Left cardiac atrium (tissue), 4 donors: ENCODE measurements at places on chromosomes 11 and 22.

GRCh38 chr11:33194455-33194854 lies 33.2 kb upstream of the CSTF3 start:
- no peak for DNase-seq

DNA sequence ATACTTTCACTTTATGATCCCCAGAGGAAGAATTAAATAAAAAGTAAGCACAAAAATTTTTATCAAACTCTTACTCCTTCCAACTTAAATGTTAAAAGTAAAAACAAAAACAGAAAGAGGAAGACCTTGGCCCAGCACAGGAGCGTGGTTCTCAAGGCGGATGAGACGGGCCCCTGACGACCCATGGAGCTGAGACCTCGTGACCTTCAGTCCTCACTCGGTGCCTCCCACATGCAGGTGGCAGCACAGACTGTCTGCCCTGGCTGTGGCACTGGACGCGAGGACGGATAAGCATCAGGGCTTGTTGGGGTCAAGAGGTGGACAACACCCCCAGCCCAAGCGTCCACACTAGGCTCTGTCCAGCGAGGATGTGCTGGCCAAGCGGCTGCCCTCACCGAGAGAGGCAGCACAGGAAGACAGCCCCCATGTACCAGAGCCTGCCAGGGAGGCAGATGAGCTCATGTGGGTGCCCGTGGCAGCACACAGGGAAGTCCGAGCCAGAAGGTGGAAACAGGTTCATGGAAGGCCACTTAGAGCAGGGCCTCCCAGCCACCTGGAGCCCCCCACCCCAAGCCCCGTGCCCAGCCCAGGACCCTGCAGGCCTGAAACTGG lies 1389.8 kb downstream of the TBC1D22A start:
- DNase-seq: no peak

DNA sequence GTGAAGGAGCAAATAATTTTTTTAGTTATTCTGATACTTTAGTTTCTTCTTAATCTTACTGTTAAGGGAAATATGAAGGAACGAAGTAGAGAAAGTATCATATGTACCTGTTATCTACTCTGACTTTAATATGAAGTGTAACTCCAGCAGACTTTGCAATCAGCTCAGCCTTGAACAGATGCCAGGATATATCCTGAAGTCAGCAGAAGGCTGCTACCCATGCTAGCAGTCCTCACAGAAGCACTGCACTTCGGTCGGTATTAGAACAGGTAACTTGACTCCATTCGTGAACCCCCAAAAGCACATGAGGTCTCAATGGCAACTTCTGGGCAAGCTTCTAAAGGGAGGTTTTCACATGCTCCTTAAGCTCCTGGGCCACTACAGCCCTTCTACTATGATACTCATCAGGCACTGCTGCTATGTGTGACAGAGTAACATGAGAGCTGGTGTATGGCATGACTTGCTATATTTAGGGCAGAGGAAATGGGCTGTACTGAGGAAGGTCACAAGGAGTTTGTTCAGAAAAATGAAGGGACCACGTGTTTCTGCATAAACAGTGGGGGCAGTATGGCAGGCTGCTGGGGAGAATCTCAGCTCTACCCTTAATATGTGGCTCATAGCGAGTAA lies 344.1 kb downstream of the SOX6 start:
- no peak for DNase-seq

DNA sequence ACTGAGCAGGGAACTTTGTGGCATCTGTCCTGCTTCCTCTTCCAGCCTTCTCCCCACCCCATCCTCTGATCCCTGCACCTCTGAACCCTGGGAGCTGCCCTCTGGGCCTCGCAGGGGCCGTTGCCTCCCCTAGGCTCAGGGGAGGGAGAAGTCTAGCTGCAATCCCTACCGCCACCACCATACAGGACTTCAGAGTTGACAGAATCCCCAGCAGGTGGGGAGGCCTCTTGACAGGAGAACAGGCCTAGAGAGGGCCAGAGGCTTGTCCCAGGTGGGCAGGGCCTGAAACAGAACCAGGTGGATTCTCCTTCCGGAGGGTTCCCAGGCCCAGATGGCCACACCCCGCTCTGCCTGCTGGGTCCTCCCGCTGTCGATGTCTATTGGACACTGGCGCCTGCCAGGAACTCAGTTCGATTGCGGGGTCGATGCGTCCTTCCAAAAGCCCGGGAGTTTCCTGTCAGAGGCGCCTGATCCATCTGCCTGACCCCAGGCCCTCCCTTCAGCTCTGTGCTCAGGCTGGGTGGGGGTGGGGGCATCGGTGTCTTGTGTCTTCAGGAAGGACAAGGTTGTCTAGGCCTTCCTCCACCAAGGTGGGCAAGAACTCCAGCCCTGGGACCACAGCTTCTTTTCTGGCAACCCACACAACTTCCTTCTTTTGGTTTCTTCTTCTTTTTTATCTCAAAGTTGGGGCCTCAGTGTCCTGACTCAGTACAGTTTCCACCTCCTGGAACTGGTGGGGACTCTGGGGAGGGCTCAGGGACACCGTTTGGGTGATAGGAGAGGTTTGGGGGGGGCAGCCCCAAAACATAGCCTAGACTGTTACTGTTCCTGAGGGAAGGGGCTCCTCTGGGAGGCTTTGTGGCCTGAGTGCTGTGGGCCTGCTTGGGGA lies 6.4 kb downstream of the STARD10 start:
- no peak for DNase-seq

- peak; percentile 69 for DNase-seq
Observed at GRCh38 chr11:118870396-118871343, 13.0 kb upstream of the CXCR5 start.

DNA sequence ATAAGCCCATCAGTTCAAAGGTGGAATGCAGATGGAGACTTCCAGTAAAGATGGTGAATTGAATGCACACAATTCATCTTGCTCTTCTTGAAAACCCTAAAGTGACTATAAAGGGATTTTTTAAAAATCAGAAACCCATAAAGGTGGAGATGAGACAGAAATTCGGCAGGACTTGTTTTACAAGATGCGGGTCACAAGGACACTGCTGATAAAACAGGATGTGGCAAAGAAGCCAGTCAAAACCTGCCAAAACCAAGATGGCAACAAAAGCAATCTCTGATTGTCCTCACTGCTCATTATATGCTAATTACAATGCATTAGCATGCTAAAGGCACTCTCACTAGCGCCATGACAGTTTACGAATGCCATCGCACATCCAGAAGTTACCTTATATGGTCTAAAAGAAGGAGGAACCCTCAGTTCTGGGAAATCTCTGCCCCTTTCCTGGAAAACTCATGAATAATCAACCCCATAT lies 137.1 kb downstream of the NECTIN1 start:
- no peak for DNase-seq

GRCh38 chr11:36114095-36114494 lies 170.2 kb downstream of the LDLRAD3 start:
- no peak for DNase-seq

DNA sequence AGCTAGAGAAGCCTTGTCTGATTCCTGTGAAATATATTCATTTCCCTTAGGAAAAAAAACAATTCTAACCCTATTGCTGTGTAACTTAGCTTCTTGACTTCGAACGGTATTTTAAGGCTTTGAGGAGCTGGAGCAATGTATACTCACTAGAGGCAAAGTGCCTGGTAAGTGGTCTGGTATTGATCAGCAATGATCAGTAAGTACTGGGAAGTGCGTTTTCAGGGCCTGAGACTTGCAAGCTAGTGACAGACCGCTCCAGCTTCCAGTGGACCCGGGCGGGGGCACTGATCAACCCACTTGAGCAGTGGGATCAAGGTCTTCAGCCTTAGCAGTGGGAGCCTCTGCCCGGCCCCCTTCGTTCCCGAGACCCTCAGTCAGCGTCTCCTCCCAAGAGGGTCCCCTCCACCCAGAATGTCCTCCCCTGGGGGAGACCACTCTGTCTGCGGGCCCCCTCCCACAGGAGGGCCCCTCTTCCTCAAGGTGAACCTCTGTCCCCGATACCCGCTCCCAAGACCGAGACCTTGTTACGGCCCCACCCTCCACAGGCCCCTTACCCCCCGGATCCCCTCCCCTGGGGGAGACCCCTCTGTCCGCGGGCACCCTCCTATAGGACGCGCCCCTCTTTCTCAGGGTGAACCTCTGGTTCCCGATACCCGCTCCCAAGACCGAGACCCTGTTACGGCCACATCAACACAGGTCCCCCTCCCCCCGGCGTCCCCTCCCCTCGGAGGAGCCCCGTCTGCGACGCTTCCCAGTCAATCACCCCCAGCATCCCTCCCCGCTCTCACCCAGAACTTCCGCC lies 452 bp upstream of the ATXN10 start:
- peak; percentile 29 for DNase-seq

DNA sequence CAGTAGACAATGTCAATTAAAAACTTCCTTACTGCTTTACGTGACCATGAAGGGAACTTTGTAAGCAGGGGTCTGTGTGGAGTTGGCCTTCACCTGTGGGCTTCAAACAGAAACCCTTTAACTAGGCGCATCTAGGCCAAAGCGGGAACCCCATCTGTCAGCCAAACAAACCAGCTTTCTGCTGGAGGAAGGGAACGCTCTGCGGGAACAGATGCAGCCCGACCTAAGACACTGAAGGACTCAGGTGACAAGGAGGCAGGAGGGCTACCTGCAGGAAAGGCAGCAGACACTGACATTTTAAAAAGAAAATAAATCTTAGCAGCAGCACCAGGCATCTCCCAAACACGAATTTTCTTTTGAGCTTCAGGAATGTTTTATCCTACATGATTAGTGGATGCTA lies 78.4 kb downstream of the CADM1 start:
- no peak for DNase-seq

DNA sequence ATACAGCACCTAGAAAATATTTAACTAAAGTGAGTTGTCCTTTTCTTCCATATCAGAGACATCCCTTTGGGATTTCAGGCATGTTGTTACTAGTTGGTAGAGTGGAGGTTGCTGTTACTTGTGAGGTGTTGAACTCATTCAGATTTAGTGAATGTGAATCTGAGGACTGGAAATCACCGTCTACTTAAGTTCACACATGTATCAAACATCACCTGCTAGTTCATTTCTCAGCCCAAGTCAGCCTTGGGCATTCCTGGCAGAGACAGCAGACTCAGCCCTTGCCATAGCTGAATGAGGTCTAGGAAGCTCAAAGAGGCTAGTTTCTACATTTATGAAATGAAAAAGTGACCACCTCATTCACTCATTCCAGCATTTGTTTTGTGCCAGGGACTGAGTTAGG lies 9.7 kb downstream of the KDELR3 start:
- DNase-seq: no peak

DNA sequence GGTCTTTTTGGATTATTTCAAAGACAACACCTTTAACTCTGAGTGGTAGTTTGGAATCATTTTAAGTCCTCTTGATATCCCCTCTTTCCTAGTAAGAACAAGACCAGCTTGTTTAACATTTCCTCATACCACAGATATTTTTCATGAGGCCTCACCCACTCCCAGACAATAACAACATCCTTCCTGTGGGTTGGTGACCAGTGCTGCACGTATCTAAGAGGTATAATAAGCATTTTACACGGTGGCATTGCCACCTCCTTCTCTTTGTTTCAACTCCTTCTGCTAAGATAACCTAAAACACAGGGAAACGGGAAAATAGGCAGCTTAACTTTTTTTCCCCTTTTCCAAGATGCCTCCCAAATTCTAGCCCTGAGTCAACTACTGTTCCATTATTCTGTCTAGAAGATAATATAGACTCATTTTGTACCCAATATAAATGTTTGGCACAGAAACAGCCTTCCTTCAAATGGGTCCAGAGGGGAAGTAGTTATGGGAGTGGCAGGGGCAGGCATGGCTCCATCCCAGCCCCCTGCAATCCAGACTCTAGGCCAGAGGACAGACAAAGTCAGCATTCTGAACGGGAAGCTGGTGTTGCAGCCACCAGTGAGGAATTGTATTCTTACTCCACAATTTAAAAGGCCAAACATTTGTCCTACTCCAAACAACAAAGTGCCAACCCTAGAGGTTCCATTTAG lies 28.5 kb downstream of the MAML2 start:
- peak; percentile 24 for DNase-seq
